ENCODE measurements at places on chromosomes 1 and 21.

- no peak for DNase-seq
Measured at GRCh38 chr21:37199057-37199924, 67.8 kb downstream of the VPS26C start.

DNA sequence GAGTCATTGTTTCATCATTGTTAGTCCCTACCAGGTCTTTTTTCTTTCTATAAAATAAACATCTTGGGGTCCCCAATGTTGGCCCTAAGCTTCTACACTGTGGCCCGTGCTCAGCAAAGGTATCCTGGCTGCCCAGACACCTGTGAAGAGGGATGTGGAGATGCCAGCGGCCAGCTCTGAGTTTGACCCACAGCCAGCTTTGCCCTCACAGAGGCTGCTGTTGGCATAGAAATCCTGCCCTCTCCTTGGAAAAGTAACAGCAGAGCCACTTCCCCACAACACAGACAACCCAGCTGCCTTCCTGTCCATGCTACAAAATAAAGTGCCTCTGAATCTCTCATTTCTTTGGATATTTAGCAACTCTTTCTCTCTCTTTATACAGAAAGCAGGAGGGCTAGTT lies 6.0 kb downstream of the TRIM62 start:
- DNase-seq: no peak

GRCh38 chr21:25709684-25710265 lies 24.9 kb downstream of the ATP5PF start:
- DNase-seq: no peak

DNA sequence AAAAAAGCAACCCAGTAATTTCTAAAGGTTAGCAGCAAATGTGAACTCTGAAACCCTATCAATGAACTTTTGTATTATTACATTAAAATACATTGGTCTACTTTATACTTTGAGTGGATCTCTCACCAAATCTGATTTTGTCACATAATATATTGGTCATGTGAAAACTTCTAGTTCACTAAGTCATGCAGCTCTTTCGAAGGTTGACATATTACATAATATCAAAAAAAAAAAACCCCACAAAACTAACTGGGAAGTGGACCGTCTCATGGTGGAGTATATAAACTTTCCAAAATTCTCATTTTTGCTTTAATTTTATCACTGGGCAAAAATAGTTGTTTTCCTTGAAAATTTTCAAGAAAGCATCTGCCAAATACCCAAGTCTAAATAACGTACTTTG lies 50.4 kb downstream of the GATAD2B start:
- no peak for DNase-seq

DNA sequence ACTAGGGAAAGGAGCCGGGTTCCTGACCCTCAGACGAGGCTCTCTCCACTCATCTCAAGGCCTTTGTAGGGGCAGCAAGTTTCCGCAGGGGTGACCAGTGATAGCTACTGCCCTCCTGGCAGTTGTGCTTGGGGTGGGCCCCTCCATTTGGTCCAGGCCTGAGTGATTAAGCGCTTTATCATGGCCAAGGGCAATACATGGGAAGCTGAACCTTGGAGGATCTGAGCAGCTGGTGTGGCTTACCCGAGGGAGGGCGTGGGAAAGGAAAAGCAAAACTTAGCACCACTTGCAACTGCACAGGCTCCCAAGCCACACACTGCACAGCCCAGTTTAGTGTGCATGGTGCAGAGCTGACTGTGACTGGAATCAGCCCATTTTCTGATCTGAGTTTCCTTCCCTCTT lies 47.8 kb downstream of the GADD45A start:
- no peak for DNase-seq

DNA sequence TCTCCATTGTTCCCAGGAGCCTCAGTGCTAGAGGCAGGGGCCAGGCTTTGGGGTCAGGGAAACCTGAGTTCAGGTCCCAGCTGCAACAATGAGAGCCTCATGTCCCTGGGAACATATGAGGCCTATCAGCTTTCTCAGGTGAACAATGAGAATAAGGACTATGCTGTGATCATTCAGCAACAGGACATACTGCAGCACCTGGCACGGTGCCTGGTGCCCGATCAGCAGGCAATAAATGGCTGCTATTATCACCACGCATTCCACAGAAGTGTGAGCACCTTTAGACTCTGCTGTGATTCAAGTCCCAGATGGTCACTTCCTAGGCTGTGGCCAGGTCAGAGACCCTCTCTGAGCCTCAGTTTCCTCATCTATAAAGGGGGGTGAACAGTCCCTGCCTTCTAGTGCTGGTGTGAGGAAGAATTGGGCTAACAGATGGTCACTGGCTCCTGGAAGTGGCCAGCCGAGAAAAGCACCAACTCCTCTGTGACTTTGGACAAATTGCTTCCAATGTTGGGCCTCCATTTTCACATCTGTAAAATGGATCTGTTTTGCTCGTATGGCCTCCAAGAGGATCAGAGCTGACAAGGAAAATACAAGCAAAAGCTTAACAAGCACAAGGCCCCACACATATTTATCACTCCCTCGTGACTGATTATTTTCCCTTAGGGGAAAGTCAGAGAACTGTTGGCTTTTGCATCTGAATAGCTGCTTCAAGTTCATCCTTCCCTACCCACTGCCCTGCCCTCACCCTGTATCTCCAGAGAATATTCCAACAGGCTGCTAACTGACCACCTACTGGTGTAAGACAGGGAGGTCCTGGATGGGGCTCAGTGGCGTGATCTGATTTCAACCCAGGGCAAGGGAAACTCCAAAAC lies 1.1 kb downstream of the SLC5A9 start:
- DNase-seq: no peak

- no peak for DNase-seq
Measured at GRCh38 chr1:39051956-39052355, 25.8 kb downstream of the NDUFS5 start.

GRCh38 chr21:40923901-40924300 lies 76.9 kb upstream of the DSCAM start:
- no peak for DNase-seq

- DNase-seq: no peak
Measured at GRCh38 chr1:58882322-58882948, 98.6 kb upstream of the JUN start.

DNA sequence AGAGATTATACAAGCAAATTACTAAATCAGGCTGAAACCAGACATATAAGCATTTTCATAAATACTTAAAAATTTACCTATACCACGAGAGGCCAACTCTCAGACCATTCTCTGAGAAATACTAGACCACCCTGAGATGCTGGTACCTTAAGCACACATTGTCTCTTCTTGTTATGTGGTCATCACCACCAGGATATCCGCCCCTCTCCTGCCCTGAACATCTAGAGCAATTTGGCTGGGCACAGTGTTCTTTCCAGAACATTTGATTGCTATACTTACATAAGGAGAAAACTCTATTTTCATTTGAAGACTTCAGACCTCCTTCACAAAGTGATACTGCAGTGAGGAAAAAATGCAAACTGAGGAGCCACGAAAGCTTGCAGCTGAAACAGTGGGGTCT lies 36.2 kb upstream of the DUSP10 start:
- no peak for DNase-seq

GRCh38 chr21:42552407-42553336 lies 39.0 kb downstream of the SLC37A1 start:
- no peak for DNase-seq

- DNase-seq: no peak
Measured at GRCh38 chr1:187504779-187505178, 676.0 kb downstream of the PLA2G4A start.

- no peak for DNase-seq
Measured at GRCh38 chr1:211932231-211932932, 101.8 kb upstream of the LPGAT1 start.

GRCh38 chr1:230387296-230387695 lies 38.8 kb downstream of the PGBD5 start:
- no peak for DNase-seq

GRCh38 chr21:45504516-45505415 lies 37.5 kb downstream of the SLC19A1 start:
- no peak for DNase-seq

DNA sequence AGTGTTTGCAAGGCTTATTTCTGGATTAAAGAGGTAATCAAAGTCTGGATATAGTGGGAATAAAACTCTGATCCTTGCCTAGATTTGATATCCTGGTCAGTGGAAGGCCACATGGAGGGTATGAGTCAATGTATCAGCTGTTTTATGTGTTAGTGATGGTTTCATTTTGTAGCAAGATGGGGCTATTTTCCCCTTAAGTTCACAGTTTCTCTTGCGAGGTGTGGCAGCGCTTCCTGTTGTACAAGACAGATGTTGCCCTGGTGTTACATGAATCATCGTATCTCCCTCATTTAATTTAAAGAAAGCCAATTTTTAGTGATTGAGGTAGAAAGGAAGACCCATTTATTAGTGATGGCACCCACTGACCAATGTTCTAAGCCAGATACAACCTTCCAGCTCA lies 220.2 kb downstream of the DUSP10 start:
- no peak for DNase-seq

GRCh38 chr1:116265931-116266863 lies 106.8 kb upstream of the ATP1A1 start:
- DNase-seq: no peak

- DNase-seq: no peak
Measured at GRCh38 chr1:1432274-1432950, 3.1 kb upstream of the VWA1 start.
